Glomerular endothelial cell (primary cell): ENCODE measurements at places on chromosomes 12 and 14. TPM values are rescaled to one million over a fixed set of nuclear protein-coding genes. Genes with fewer than 3 reads are reported as not detected.

Gene FMNL3
- 86.0 and 148 TPM in 2 replicates for total RNA-seq

Gene GPN3
- 11.3 and 20.1 TPM in 2 replicates for total RNA-seq

Gene CLEC4C
- not detected in 2 replicates for total RNA-seq

Gene LRFN5
- 0.41 and 1.4 TPM in 2 replicates for total RNA-seq

Gene TCL1B
- not detected in 2 replicates for total RNA-seq

GRCh38 chr12:96069511-96070231 is 34.3 kb upstream of the LTA4H start:
- DNase-seq: no peak

- no peak for DNase-seq
These were observed 643.1 kb downstream of the GALC start for GRCh38 chr14:87349921-87350320.

DNA sequence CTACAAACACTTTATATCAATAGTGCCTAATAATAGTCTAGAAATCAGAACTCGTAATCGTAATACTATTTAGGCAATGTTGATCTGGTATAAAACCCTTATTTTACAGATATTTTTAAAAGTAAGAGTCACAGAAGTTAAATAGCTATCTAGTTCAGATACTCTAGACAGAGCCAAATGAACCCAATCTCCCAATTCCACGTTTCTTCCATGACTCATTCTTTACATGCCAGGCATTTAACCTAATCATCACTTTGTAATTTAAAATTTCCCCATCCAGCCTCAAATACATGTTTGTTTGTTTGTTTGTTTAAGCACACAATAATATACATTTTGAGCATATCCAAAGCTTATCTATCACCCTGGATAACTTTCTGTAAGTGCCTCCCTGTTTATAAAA is 36.4 kb upstream of the GARIN6 start:
- DNase-seq: no peak

DNA sequence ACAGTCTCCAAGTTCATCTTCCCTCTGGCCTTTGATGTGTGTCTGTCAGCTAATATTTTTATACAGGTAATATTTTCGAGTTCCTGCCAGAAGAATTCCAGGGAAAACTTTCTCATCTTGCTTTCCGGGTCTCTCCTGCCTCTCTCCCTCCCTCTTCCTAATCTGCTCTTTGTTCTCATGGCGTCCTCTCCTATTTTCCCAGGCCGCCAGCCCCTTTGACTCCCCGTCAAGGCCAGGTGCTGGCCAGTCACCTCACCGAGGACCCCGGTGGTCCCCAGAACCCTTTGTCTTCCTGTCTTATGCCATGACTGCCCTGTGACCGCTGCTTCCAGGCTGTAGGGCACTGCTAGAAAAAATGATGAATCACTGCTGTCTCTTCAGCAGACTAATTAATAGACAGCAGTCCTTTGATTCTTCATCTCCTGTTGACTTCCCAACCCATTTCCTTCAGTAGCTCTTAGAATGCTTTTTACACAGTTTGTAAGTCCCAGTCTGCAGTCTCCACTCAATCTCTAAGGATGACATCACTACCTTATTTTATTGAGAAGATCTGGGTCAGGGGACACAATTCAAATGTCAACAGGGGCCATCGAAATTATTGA is 40.7 kb downstream of the PPFIBP1 start:
- DNase-seq: no peak

DNA sequence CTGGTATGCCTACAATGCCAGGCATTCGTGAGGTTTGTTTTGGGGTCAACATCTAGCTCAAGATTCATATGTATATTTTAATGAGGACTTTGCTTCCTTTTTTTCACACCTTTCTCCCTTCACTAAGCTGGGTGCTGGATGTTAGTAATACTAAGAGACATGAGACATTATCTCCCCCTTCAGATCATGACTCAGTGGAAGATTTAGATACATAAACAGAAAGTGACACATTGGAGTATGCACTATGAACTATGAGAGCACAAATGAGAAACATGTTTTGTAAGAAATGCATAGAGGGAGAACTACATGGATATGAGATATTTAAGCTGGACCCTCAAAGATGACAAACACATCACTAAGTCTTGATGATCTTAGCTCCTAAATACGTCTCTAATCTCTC is 286.3 kb downstream of the RPAP3 start:
- no peak for DNase-seq
